ENCODE measurements at places on chromosomes 3 and 15.

- no peak for DNase-seq
Measured at GRCh38 chr15:62698646-62699045, 343.9 kb upstream of the TPM1 start.

GRCh38 chr3:15303728-15304127 is 28.7 kb downstream of the SH3BP5 start:
- no peak for DNase-seq

- DNase-seq, result no peak
Measured at GRCh38 chr3:111639316-111639715, 44.2 kb upstream of the ZBED2 start.

DNA sequence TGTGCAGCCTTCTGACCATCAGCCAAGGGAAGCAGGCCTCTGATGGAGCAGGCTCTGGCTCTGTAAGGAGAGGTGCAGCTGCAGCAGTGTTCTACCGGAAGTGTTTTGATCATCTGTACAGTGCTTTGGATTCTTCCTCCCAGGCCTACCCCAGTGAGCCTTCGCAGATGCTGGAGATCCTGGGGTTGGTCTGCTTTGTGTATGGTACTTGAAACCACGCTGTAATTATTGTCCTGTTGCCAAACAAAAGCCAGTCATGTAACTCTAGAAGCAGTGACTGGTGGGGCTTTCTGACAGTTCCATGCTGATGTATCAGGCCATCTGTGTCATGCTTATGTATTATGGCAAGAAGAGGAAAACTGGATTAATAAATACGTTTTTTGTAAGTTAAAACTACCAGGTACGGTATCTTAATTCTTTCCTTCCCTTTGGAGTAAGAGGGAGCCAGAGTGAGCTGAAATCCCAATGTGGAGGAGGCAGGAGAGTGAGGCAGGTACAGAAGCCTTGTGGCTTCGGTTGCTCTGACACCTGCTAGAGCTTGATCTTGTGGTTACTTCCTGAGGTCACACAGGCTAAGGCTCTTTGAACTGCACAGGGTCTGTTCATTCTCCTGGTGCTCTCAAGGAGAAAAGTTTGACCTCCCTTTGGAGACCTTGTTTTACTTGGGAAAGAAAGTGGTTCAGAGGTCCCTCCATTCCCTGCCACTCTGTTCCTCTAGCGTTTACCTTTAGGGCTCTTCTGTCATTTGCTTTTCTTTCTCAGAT is 3.7 kb downstream of the TMEM42 start:
- no peak for DNase-seq

DNA sequence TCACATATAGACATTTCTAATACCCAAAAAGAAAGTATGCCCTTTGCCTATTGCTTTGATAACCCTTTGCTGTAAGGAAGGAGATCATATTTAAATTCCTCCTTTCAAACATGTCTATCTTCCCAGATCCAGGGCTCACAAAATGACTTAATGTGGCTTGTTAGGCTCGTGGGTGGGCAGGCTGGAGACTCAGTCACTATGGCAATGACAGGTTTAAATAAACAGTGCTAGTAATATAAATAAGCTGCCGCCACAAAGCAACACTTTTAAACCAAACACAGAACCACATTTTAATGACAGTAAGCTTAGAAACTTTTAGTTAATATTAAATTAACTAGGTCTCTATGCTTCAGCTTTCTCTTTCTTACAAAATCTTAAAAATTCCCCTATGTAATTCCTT is 616.0 kb upstream of the NAALADL2 start:
- DNase-seq, result no peak

DNA sequence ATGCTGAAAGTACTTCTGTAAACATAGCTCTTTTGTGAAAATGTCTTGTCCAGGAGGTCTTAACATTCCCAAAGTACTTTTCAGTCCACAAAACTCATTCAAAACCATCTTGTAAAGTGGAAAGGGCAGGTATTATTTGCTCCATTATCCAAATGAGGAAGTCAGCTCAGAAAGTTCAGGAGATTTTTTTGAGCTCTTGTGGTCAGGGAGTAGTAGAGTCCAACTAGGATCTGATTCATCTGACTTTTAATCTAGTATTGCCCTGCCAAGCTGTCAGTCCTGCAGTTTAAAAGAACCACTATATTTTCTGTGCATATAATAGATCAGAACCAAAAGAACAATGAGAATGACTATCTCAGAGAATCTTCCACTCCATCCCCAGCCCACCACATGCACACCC is 83.5 kb downstream of the FOXB1 start:
- no peak for DNase-seq

DNA sequence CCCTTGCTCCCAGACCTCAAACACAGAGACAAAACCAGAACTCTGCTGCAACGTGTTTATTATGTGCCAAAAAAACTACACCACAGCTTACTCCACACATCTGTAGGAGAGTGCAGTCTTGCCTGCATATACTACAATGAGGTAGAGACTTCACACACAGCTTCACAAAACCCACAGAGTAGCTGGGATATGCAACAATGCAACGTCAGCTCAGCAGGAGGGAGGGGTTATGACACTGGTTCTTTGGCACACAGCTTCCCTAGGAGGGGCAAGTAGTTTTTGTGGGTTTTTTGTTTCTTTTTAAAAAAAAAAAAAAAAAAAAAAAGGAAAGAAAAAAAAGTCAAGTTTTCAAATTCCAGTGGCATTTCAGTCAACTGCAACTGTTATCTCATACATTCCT is 2.9 kb upstream of the RPS17 start:
- no peak for DNase-seq

DNA sequence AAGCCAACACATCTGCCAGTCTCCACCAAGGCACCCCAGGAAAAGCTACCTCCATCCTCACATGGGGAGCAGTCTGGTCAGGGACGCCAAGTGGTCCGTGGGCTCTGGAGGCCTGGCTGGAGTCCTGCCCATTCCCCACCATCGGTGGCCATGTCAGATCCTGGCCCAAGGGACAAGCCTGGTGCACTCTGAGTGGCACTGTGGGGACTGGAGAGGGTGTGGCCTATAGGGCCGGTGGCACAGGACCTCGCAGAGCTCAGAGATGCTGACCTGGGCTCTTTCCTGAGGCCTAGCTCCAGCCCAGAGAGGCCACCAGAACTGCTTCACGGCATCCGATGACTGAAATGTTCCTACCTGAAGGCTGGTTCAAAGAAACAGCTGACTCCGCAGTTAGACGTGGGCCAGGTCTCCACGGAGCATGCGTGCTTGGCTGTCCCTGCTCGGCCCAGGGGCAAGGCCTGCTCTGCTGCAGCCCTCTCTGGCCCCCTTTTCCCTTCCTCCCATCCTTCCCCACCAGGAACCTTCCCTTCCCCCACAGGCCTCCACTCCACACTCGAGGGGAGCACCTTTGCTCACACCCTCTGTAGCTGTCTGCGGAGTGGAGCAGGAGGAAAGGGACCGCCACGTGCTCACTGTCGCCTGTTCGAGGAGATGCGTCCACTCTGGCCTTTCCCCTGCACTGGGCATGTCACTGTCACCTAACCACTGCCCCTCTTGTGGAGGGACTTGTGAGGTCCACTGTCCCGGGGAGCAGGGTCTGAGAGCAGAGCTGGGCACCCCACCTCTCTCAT is 119.3 kb downstream of the CHSY1 start:
- DNase-seq, result no peak

- no peak for DNase-seq
Measured at GRCh38 chr3:157441102-157441624, 4.5 kb downstream of the PTX3 start.

GRCh38 chr3:176046703-176047102 is 1150.6 kb downstream of the TBL1XR1 start:
- DNase-seq, result no peak

DNA sequence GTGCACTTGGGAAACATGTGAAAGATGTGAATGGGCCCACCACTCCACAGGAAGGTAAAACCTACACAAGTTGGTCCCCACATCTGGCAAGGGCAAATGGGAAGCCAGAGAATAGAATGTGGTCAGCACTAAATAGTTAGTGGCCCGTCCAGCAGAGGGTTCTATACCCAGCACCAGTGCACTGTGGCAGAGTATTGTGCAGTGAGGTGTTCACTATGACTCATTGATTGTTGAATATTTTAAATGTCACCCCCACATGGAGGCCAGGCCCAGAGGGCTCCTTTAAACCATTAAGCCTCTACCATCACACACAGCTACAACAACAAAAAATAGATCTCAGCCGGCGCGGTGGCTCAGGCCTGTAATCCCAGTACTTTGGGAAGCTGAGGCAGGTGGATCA is 11.7 kb downstream of the FRMD5 start:
- DNase-seq, result no peak

- DNase-seq, result no peak
Measured at GRCh38 chr3:120652896-120653545, 29.0 kb downstream of the HGD start.

- DNase-seq, result no peak
Measured at GRCh38 chr3:18112674-18113375, 312.3 kb downstream of the SATB1 start.

- no peak for DNase-seq
Measured at GRCh38 chr3:102447272-102447671, 12.5 kb downstream of the ZPLD1 start.

DNA sequence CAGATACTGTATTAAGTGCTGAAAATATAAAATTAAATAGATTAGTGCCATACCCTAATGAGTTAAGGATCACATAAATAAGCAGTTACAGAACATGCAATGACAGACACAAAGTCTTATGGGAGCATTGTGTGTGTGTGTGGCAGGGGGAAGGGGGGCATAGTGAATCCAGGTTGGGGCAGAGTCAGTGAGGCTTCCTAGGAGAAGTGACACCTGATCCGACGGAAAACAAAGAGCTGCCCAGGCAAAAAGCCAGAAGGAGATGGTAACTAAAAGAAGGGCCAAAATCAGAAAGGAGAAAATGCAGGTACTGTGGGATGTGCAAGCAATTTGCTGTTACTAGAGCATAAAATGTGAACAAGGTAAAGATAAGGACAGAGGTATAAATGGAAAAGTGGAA is 80.1 kb upstream of the CHRM5 start:
- no peak for DNase-seq

- DNase-seq, result no peak
Measured at GRCh38 chr3:17027318-17027717, 142.6 kb downstream of the PLCL2 start.

GRCh38 chr3:172848910-172849309 is 98.4 kb downstream of the ECT2 start:
- DNase-seq, result no peak

- DNase-seq, result no peak
Measured at GRCh38 chr3:21613372-21614070, 137.5 kb downstream of the ZNF385D start.

GRCh38 chr3:40191850-40192448 is 117.6 kb upstream of the EIF1B start:
- DNase-seq, result peak; percentile 45

- no peak for DNase-seq
Measured at GRCh38 chr3:9111866-9112265, 137.6 kb downstream of the SRGAP3 start.

DNA sequence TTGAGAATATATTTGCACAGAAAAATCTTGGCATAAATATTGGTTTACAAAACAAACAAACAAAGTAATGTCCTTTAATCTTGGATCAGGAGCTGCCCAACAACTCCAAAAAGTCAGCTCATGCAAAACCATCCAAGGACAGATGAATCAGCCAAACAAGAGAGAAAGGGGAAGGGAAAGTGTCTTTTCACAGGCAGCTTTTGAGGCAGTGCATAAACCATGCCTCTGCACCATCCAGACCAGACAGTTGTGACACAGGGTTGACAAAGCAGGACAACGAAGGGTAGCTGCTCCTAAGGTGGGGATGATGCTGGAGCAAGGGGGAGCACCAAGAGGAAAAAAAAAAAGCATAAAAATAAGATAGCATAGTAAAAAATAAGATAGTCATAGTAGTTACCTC is 8.7 kb downstream of the CD86 start:
- DNase-seq, result no peak

- DNase-seq, result no peak
Measured at GRCh38 chr3:37907906-37908305, 46.2 kb downstream of the CTDSPL start.

DNA sequence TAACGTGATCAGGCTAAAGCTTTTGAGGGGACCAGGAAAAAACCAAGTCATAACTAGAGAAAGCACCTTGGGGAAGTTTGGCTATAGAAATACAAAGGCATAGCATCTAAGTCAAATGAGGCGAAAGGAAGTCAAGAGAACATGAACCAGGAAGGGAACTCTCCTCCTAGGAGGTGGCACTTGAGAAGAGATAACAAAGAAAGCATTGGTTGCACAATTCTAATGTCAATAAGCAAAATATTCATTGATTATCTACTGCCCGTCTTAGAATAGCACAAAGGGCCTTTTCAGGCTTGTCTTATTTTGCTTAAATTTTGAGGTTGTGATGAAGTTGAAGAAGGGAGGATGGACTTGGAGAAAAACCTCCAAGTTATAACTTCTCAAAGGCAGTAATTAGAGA is 73.4 kb downstream of the ALCAM start:
- DNase-seq, result no peak

DNA sequence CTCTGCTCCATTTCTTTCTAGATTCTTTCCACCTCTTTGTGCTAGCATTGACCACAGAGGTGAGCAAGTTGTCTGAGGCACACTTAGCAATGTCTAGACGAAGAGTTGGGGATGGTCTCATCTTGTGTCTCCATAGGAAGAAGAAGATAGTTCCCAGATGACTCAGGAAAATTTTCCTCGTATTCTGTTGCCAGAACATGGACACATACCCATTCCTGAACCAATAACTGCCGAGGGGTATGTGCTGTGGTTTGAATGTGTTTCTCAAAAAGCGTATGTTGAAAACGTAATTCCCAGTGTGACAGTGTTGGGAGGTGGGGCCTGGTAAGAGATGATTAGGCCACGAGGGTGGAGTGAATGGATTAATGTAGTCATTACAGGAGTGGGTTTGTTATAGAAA is 107.5 kb upstream of the GALNT15 start:
- no peak for DNase-seq

- no peak for DNase-seq
Measured at GRCh38 chr3:36734742-36735141, 29.6 kb downstream of the DCLK3 start.

DNA sequence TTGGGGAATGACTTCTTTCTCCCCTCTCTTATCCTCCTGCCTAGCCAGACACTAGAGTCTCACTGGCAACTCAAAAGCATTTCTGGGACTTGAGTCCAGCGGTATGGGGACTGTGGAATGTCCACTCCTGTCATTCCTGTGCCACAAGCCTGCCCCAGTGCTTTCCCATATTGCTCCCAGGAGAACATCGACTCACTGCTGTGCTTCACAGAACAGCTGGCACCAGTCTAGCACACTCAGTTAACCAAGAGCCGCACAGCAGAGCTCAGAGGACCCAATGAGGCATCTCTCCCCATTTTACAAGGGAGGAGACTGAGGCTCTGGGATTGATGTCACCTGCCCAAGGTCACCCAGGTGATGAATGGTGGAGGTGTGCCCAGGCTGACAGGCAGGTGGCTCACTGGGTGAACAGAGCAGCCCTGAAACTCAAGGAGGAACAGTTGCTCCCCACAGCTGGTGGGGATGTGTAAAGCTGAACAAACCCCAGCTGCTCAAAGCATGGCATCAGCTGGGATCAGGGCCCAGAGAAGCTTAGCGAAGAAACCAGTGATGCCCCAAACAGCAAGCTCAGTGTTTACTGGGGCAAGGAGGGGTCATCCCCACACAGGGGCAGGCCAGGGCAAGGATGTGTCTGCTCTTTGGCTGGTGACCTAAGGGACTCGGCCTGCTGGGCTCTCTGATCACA is 35.4 kb upstream of the DUSP7 start:
- DNase-seq, result no peak

GRCh38 chr15:40059821-40060220 is 20.8 kb upstream of the SRP14 start:
- no peak for DNase-seq

Measured in stimulated activated CD4-positive, alpha-beta T cell treated with anti-CD3 and anti-CD28 coated beads, Interleukin-2, amount 100 ng/mL, for 4 hours (primary cell).